Right ventricle myocardium inferior (tissue), 1 donor: ENCODE measurements at places on chromosomes 2 and 18. TPM values are rescaled to one million over a fixed set of nuclear protein-coding genes. Genes with fewer than 3 reads are reported as not detected.

The SERPINB3 gene
- total RNA-seq = not detected

The GKN2 gene
- total RNA-seq = not detected

The IKZF2 gene
- 4.7 TPM for total RNA-seq

The ANTXR1 gene
- total RNA-seq = 31.9 TPM

The LOXL3 gene
- 4.8 TPM for total RNA-seq

The IL1R1 gene
- total RNA-seq = 26.6 TPM

The CRYBA2 gene
- total RNA-seq = not detected

The INPP5D gene
- 5.2 TPM for total RNA-seq

The C2orf92 gene
- 1.1 TPM for total RNA-seq

The SLC25A12 gene
- 106 TPM for total RNA-seq

The CABYR gene
- total RNA-seq = not detected

The FEV gene
- total RNA-seq = not detected

The TRABD2A gene
- total RNA-seq = 0.73 TPM

The ATP6V1B1 gene
- not detected for total RNA-seq

The SLC40A1 gene
- total RNA-seq = 51.0 TPM

The MYCN gene
- 0.54 TPM for total RNA-seq

The UGT1A10 gene
- not detected for total RNA-seq

The ADGRF3 gene
- 0.16 TPM for total RNA-seq

The RANBP2 gene
- 48.7 TPM for total RNA-seq

The RABL2A gene
- total RNA-seq = 5.4 TPM

The KCNJ13 gene
- total RNA-seq = not detected

The UBXN4 gene
- total RNA-seq = 54.9 TPM

The INPP1 gene
- total RNA-seq = 16.0 TPM

The GALNT3 gene
- total RNA-seq = not detected

The LRP1B gene
- not detected for total RNA-seq

The ERBB4 gene
- total RNA-seq = 12.4 TPM

The CHST9 gene
- total RNA-seq = 8.3 TPM

The GPR17 gene
- 0.16 TPM for total RNA-seq

The GCG gene
- total RNA-seq = not detected

The EFEMP1 gene
- total RNA-seq = 75.9 TPM

The PLA2R1 gene
- 3.4 TPM for total RNA-seq

The ENOSF1 gene
- total RNA-seq = 25.3 TPM

The ASB3 gene
- total RNA-seq = 9.2 TPM

The RMDN2 gene
- total RNA-seq = 5.8 TPM

The ZAP70 gene
- total RNA-seq = 1.6 TPM

The LOXHD1 gene
- 0.35 TPM for total RNA-seq

The MYL1 gene
- not detected for total RNA-seq

The SLC39A6 gene
- 12.8 TPM for total RNA-seq

The DGKD gene
- 29.2 TPM for total RNA-seq

The AGXT gene
- total RNA-seq = not detected

The SPEG gene
- 119 TPM for total RNA-seq

The OSR1 gene
- 6.3 TPM for total RNA-seq

The CXCR1 gene
- 1.1 TPM for total RNA-seq

The SRD5A2 gene
- not detected for total RNA-seq

The TUBB8B gene
- total RNA-seq = not detected
